ENCODE measurements at places on chromosomes 1 and 21.

- DNase-seq, result no peak
Observed at GRCh38 chr1:107785496-107786202, 179.3 kb downstream of the VAV3 start.

DNA sequence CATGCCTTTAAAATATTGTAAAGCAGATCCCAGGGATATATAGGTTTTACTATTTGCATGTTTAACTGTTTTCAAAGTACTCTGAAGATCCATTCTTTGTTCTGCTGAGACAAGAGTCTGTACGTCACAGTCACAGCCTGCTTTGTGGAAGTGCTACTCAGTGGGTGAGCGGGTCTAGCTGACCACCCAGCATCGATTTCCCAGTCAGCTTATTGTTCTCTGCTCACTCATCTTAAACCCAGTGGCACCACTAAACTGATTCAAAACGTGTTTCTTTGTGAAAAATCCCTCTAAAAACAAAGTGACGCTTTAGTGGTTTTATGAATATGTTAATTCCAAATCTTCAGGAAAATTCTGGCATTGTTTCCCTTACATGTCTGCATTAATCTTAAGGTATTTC, 12.4 kb downstream of the PLPP3 start:
- no peak for DNase-seq

DNA sequence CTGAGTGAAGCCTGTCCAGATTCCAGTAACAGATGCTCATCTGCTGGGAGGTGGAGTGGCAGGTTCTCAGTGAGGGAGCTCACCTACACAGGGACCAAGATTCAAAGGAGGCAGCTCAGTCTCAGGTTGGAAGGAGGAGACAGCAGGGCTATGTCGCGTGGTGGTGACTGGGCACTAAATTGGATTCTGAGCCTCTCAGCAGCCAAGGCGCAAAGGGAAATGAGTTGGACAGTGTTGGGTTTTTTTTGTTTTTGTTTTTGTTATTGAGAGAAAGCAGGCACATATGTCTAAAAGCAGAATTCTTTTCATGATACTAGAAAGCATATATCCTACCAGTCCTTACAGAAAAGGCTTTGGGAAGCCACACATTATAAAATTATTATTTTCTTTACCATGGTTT, 26.2 kb downstream of the UMODL1 start:
- DNase-seq, result no peak

DNA sequence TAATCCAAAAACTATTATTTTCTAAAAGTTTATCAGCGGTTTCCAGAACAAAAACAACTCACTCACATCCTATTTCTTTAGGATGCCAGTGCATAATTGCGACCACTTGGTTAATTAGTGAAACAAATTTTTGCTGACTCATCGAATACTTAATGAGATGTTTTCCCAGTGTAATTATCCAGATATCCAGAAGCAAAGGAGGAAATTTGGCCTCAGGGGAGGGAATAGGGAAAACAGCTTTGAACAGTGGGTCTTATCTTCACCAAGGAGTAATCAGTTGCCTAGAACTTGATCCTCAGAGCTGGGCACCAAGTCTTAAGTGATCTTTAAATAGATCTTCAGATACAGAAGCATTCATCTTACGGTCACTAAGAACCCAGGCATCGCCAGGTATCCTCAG, 24.3 kb downstream of the STYXL2 start:
- DNase-seq, result no peak

DNA sequence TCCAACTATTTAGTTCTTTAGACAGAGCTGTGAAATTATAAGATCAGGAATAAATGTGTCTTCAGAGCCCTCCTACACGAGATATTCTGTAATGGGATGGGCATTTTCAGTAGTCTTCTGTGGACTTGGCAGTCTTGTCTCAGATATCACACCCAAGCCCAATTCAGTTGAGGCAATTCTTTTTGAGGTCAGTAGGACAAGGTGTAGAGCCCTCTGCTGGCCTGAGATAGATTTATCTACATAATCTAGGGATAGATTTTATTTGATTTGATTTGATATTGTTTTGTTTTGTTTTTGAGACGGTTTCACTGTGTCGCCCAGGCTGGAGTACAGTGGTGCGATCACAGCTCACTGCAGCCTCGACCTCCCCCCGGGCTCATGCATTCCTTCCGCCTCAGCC, 77.5 kb downstream of the FMN2 start:
- no peak for DNase-seq

GRCh38 chr1:195550071-195550862, 1058.0 kb downstream of the KCNT2 start:
- DNase-seq, result no peak

GRCh38 chr21:45448283-45448809, 43.4 kb downstream of the COL18A1 start:
- no peak for DNase-seq

GRCh38 chr1:160018900-160019299, 12.9 kb downstream of the PIGM start:
- no peak for DNase-seq

DNA sequence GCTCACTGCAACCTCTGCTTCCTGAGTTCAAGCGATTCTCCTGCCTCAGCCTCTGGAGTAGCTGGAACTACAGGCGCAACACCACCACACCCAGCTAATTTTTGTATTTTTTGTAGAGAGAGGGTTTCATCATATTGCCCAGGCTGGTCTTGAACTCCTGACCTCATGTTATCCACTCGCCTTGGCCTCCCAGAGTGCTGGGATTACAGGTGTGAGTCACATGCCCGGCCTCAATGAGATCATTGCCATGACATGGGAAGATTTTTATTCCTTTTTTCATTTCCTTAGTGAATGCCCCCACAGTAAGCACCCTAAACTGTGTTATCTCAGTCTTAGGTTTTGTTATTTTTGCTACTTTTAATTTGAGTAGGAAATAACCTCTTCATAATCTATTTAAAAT, 977.9 kb downstream of the BRINP3 start:
- no peak for DNase-seq

Measured in cortex of kidney (tissue), 1 donor.